ENCODE measurements at places on chromosomes 12 and 14. TPM values are rescaled to one million over a fixed set of nuclear protein-coding genes. Genes with fewer than 3 reads are reported as not detected.

DNA sequence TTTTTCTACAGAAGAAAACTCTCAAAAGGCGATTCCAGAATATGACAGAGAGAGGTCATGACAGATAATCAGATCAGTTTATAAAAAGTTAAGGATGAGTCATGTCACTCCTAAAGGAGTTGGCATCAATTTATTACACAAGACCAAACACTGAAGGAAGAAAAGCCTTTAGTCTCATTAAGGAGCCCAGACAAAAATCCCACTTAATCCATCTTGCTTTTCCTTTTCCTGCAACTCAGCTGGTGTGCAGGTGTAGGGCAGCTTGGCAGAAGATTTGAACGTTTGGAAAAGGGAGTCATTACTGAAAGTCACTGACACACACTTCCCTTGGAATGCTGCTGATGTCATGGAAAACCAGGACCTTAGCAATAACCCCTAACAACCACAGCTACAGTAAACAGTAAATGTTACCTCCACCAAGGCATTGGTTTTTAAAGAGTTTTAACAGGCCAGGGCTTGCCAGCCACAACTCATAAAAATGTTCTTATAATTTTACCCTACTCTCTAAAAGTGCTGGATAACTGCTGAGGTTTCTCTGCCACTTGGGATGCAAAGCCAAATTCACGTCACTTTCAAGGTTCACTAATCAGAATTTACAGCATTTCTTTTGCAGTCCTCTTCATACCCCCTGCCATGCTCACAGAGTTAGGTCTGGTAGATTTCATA lies 320.6 kb downstream of the RAD51B start:
- H3K4me1 ChIP-seq = peaks cover 79% of the 10 kb centered on the region
- no peaks in the 10 kb centered on the region for H3K27me3 ChIP-seq
- H3K36me3 ChIP-seq = no peaks in the 10 kb centered on the region
- H3K4me3 ChIP-seq = no peak overlapping the region
- peak overlapping the region; percentile 84 for H3K27ac ChIP-seq
- DNase-seq = no peak

DNA sequence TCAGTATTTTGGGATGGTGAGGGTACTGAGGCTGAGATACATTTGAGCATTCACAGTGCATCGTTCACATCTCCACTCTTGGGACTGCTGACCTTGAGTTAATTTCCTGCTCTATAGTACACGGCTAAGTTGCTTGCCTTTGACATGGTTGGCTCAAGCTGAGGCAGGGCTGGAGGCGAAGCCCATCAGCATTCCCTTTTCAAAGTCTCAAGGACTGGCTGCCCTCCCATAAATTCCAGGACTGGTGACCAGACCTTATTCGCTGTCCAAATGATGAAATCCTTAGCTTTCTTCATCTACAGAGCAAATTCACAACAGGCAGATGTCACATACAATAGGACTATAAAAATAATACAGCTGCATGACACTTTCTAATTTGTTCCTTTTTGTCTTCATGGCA lies 85.9 kb downstream of the SSPN start:
- H3K4me1 ChIP-seq = no peaks in the 10 kb centered on the region
- no peaks in the 10 kb centered on the region for H3K36me3 ChIP-seq
- H3K27ac ChIP-seq = no peak overlapping the region
- no peaks in the 10 kb centered on the region for H3K27me3 ChIP-seq
- DNase-seq = no peak
- no peak overlapping the region for H3K4me3 ChIP-seq

DNA sequence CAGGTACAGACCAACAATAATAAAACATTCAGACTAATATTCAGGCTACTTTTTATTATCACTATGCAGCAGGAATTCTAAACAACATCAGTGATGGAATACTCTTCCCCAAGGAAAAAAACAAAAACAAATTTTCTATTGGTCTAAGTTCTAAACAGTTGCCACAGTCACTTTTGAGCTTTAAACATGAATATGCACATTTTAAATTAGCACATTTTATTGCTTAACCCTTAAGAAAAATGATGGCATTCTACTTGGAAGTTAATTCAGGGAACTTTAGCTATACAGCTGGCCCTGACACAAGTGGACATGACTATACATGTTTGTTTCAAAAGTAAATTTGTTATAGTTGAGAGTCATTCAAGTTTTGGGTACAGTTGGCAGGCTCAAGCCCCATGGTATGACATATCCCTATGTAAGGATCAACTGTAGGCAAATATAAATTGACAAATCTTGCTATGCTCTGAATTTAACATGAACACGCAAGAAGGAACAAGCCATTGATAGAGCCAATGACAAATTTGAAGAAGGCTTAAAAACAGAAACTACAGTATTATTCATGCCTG lies 224.3 kb upstream of the AMIGO2 start:
- H3K4me3 ChIP-seq = no peak overlapping the region
- no peaks in the 10 kb centered on the region for H3K36me3 ChIP-seq
- no peak for DNase-seq
- no peaks in the 10 kb centered on the region for H3K4me1 ChIP-seq

GRCh38 chr12:51013441-51013840 lies 12.7 kb downstream of the SLC11A2 start:
- H3K4me1 ChIP-seq = peaks cover 29% of the 10 kb centered on the region
- no peak for DNase-seq
- no peaks in the 10 kb centered on the region for H3K27me3 ChIP-seq
- H3K4me3 ChIP-seq = no peak overlapping the region

Gene GLRX5
- total RNA-seq = 51.5 TPM

Gene USP44
- total RNA-seq = 6.2 TPM

GRCh38 chr12:116450406-116450910 lies 108.7 kb upstream of the MAP1LC3B2 start:
- DNase-seq = no peak
- H3K4me1 ChIP-seq = peaks cover 13% of the 10 kb centered on the region
- no peak overlapping the region for H3K4me3 ChIP-seq
- no peak overlapping the region for H3K27ac ChIP-seq

Gene HOXC9
- not detected for total RNA-seq

Gene SELPLG
- 7.2 TPM for total RNA-seq

DNA sequence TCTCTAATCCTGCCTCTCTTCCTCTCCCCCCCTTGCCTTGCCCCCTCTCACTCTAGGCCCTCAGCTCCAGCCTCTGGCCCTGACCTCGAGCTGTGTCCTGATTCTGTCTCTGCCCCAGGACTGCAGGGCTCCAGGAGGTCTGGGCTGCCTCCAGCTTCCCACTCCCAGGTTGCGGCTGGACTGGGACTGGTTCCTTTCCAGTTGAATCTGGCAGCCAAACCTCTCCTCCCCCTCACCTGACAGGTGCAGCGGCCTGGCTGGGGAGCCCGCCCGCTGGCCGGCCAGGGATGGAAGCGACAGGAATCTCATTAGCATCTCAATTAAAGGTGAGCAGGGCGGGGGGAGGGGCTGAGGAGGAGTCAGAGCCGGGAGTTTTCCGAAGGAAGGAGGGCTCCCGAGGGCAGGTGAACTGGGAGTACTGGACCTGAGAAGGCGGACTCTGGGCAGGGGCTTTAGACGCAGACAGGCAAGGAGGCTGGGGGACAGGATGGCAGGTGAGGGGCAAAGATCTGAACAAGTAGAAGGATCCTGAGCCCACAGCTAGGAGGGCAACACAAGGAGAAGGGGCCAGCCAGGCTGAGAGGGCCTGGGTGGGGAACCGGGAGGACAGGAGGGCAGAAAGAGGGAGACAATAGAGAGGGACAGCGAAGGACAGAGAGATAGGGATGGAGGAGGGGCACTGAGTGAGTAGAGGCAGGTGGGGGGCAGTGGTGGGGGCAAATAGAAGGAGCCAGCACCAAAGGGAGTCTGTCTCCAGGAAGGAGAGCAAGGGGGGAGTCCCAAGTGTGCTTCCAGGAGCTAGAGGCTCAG lies at the start of gene SCNN1A:
Gene SCNN1A (minus strand): TSS at position 295 of the 810 bp plus-strand sequence. CDS start 780 bp downstream, outside the sequence.
- DNase-seq = no peak
- H3K36me3 ChIP-seq = no peaks in the 10 kb centered on the region
- H3K4me1 ChIP-seq = peaks cover 29% of the 10 kb centered on the region
- H3K27me3 ChIP-seq = no peaks in the 10 kb centered on the region

Gene ALX1
- 0.39 TPM for total RNA-seq

Gene STAB2
- total RNA-seq = 0.50 TPM

- no peaks in the 10 kb centered on the region for H3K27me3 ChIP-seq
- DNase-seq = no peak
- H3K27ac ChIP-seq = no peak overlapping the region
- H3K36me3 ChIP-seq = no peaks in the 10 kb centered on the region
- H3K4me3 ChIP-seq = no peak overlapping the region
Measured at GRCh38 chr14:75615200-75615599, 36.8 kb downstream of the FLVCR2 start.

- H3K27ac ChIP-seq = no peak overlapping the region
- H3K4me3 ChIP-seq = no peak overlapping the region
- no peak for DNase-seq
- H3K27me3 ChIP-seq = no peaks in the 10 kb centered on the region
- no peaks in the 10 kb centered on the region for H3K36me3 ChIP-seq
Measured at GRCh38 chr12:83514372-83514771, 827.7 kb downstream of the TMTC2 start.

DNA sequence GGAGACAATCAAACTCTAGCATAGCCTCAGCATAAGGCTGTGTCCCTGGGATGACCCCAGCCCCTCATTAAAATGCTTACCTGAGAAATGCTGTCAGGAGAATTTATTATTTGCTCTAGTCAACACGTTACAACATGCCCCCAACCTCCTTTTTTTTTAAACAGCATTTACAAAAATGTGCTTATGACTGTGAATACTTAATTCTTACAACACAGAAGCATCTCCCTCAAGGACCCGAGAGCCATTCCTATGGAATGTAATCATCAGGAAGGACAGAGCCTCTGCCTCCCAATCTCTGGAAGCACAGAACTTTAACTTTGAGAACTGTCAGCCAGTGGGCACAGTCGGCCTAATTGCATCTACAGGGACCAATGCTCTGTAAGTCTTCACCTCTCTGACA lies 136.6 kb upstream of the OVCH1 start:
- peaks cover 27% of the 10 kb centered on the region for H3K36me3 ChIP-seq
- no peaks in the 10 kb centered on the region for H3K4me1 ChIP-seq
- no peak overlapping the region for H3K4me3 ChIP-seq
- H3K27ac ChIP-seq = no peak overlapping the region

Gene DCN
- 2,089 TPM for total RNA-seq

Gene HOXC10
- not detected for total RNA-seq

- H3K27ac ChIP-seq = no peak overlapping the region
- H3K4me1 ChIP-seq = no peaks in the 10 kb centered on the region
- H3K27me3 ChIP-seq = no peaks in the 10 kb centered on the region
- no peak overlapping the region for H3K4me3 ChIP-seq
Measured at GRCh38 chr12:18898470-18898869, 160.6 kb downstream of the CAPZA3 start.

- H3K4me3 ChIP-seq = no peak overlapping the region
- H3K27ac ChIP-seq = no peak overlapping the region
- H3K27me3 ChIP-seq = no peaks in the 10 kb centered on the region
- no peaks in the 10 kb centered on the region for H3K4me1 ChIP-seq
- no peak for DNase-seq
Measured at GRCh38 chr12:47107926-47108325, 28.2 kb upstream of the AMIGO2 start.

- peaks cover 8% of the 10 kb centered on the region for H3K4me1 ChIP-seq
- H3K27ac ChIP-seq = no peak overlapping the region
- no peak for DNase-seq
Measured at GRCh38 chr14:96423446-96424108, 31.6 kb downstream of the AK7 start.

- H3K4me3 ChIP-seq = no peak overlapping the region
- no peak for DNase-seq
- no peaks in the 10 kb centered on the region for H3K4me1 ChIP-seq
- H3K36me3 ChIP-seq = no peaks in the 10 kb centered on the region
- no peaks in the 10 kb centered on the region for H3K27me3 ChIP-seq
- no peak overlapping the region for H3K27ac ChIP-seq
Measured at GRCh38 chr12:52581066-52581465, 7.4 kb upstream of the KRT74 start.

Gene SYT10
- total RNA-seq = 0.40 TPM

Gene NPAS3
- total RNA-seq = 5.8 TPM

- no peaks in the 10 kb centered on the region for H3K4me1 ChIP-seq
- H3K4me3 ChIP-seq = no peak overlapping the region
- H3K27ac ChIP-seq = no peak overlapping the region
- DNase-seq = no peak
- no peaks in the 10 kb centered on the region for H3K27me3 ChIP-seq
- H3K36me3 ChIP-seq = no peaks in the 10 kb centered on the region
Measured at GRCh38 chr12:104656921-104657320, 200.2 kb downstream of the CHST11 start.

Gene PLA2G1B
- not detected for total RNA-seq

GRCh38 chr14:100214770-100215083 lies 24.2 kb upstream of the YY1 start:
- peak overlapping the region; percentile 96 for H3K4me3 ChIP-seq
- DNase-seq = no peak
- peak overlapping the region; percentile 99 for H3K27ac ChIP-seq
- no peaks in the 10 kb centered on the region for H3K36me3 ChIP-seq
- H3K27me3 ChIP-seq = no peaks in the 10 kb centered on the region

- H3K4me1 ChIP-seq = peaks cover 5% of the 10 kb centered on the region
- H3K27ac ChIP-seq = no peak overlapping the region
- no peaks in the 10 kb centered on the region for H3K36me3 ChIP-seq
- H3K27me3 ChIP-seq = no peaks in the 10 kb centered on the region
- no peak overlapping the region for H3K4me3 ChIP-seq
- no peak for DNase-seq
Measured at GRCh38 chr12:116687888-116688287, 50.0 kb downstream of the SPRING1 start.

DNA sequence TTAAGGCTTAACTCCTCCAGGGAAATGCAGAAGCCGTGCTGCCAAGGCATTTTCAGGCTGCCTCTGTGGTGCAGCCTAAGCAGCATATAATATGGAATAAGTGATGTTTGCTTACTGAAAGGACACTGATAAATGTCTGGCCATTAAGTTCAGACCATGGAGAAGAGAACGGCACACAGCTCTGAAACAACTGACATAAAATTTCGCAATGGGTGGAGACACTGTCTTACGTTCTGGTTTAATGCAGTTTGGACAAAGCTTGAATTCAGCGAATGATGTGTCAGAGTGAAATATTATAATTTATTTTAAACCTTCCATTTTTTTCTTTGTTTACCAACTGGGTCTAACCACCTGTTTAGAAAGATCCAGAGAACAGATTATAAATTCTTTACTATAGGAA lies 27.2 kb upstream of the NRXN3 start:
- no peak overlapping the region for H3K27ac ChIP-seq
- H3K4me3 ChIP-seq = no peak overlapping the region
- H3K27me3 ChIP-seq = no peaks in the 10 kb centered on the region
- no peaks in the 10 kb centered on the region for H3K36me3 ChIP-seq

Gene B4GALNT3
- total RNA-seq = under 0.01 TPM

DNA sequence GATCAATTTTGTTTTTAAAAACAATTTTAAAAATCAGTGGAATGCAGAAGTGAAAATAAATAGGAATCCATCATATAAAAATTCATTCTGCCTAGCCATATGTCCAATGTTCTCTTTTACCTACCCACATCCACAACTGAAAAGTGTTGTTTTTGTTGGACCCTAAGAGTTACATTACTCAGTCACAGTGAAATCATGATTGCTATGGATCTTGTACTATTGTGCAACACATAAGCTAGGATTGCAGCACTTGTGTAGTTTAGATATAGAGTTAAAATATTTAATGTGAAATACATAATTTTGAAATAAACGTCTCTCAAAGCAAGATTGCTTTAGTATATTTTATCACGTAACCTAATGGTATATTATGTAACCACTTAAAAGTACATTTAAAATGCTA lies 213.3 kb upstream of the CLEC14A start:
- H3K27me3 ChIP-seq = no peaks in the 10 kb centered on the region
- DNase-seq = no peak
- no peak overlapping the region for H3K4me3 ChIP-seq
- H3K27ac ChIP-seq = no peak overlapping the region

GRCh38 chr12:68131867-68132414 lies 27.6 kb downstream of the IFNG start:
- no peaks in the 10 kb centered on the region for H3K27me3 ChIP-seq
- H3K4me3 ChIP-seq = no peak overlapping the region
- H3K4me1 ChIP-seq = no peaks in the 10 kb centered on the region
- H3K36me3 ChIP-seq = no peaks in the 10 kb centered on the region
- DNase-seq = no peak
